NB4 (cell line): ENCODE measurements at places on chromosomes 1 and 21.

DNA sequence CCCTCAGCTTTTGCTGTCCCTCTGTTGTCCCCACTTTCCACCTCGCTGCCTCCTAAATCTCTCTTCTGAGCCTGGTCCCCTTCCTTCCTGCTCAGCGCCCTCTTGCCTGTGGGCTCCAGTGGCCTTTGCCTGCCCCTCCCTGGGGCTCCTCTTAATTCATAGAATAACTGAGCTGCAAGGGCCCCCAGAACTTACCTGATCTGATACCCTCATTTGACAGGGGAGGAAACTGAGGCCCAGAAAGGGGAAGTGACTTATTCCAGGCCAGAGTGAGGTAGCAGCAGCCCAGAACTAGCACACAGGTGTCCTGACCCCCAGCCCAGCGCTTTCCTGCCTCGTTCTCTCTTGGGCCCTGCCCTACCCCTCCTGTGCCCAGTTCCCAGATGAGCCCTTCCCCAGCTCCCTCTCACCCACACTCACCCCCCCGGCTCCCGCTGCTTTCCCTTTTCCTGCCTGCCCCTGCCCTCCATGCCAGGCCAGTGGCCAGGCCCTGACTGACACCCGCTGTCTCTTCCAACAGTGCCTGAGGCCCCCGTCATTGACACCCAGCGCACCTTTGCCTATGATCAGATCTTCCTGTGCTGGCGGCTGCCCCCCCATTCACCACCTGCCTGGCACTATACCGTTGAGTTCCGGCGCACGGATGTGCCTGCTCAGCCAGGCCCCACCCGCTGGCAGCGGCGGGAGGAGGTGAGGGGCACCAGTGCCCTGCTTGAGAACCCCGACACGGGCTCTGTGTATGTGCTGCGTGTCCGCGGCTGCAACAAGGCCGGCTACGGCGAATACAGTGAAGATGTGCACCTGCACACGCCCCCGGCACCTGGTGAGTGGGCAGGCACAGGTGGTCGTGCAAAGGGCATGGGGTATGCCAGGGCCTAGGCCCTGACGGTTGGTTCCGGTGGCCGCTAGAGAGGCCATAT, 5.7 kb downstream of the TRIM46 start:
- DNase-seq, result no peak

GRCh38 chr1:183901748-183902330, 96.9 kb downstream of the RGL1 start:
- no peak for DNase-seq

GRCh38 chr21:32322103-32322502, 23.4 kb downstream of the MRAP start:
- no peak for DNase-seq

DNA sequence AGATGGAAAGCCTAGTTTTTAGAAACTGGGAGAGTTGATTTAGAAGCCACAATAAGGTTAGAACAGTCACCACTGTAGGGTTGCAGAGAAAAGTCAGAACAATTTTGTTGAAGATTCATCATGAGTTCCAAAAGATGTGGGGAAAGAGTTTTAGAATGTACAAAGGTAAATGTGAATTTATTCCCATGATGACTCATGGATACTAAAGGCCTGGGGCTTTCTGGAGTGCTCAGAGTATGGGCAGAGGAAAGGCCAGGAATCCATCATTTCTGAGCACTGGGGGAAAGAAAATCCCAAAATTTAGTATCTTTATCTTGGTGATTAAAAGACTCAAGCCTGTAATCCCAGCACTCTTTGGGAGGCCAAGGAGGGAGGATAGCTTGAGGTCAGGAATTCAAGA, 17.8 kb downstream of the YBX1 start:
- no peak for DNase-seq

DNA sequence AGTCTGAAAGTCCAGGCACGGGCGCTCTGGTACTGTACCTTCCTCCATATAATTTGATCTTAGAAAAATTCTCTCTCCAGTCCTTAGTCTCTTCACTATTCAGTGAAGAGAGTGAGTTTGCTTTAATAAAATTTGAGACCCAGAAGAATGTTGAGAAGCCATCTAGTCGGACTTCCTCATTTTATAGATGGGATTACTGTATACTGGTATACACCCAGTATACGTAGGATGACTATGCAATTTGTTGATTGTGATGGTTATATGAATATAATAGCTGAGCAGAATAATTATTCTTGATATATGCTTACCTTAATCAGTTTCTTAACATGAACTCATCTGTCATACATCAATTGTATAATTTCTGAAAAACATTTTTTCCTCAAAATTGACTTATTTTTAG, 328.0 kb upstream of the B3GALT2 start:
- peak; percentile 14 for DNase-seq

GRCh38 chr1:78491451-78492071, 787 bp downstream of the PTGFR start:
- no peak for DNase-seq

- DNase-seq, result peak; percentile 37
Observed at GRCh38 chr1:179888071-179888470, 6.0 kb downstream of the TOR1AIP1 start.

DNA sequence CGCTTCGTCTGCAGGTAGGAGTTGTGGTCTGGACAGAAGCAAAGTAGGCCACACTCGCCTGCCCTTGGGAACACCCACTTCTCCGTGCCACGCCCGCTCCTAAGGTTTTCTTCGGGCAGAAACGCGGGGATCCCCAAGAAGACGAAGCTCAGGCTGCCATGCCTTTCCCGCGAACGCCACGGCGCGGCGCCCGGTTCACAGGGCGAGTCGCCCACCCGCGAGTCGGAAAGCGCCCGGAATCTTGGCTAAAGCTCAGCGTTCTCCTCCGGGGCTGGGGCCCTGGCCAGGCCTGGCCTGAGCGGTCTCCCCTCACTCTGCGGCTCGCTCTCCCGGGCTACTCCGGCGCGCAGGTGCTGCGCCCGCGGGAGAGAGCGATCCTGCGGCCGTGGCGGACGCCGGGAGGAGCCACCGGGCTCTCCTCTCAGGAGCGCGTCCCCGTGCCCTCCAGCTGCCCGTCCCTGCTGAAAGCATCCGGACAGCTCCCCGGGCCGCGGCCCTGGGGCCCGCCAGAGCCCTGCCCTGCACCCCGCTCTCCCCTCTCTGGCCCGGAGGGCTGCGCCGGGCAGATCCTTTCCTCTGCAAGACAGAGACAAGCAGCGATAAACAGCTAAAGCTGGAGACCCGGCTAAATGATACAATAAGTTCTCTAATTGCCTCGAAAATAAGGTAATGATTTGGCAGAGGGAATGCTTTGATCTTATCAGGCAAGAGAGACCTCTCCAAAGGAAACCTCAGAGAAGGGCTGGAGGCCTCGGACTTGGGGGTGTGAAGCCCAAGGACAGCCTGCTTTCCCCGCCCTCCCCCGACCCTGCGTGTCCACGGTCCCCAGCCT, 6.7 kb upstream of the WNT2B start:
- peak; percentile 32 for DNase-seq

DNA sequence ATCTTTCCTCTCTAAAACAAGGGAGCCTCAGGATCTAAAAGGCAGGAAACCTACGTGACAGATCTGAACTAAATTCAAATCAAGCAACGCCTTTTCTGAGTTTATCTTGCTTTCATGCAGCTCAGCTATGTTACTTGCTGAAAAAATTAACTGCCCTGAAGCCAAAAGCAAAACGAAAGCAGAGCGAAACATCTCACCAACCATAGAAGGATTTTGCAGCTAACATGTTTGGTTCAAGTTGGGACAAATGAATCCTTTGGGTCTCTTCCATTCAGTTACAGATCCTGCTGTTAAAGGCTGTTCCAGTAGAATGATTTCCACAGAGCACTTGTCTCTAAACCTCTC, 482 bp downstream of the SLC2A5 start:
- peak; percentile 46 for DNase-seq
